ENCODE measurements at places on chromosomes 12 and 14.

- DNase-seq: no peak
These were observed 227.7 kb upstream of the NPAS3 start for GRCh38 chr14:32710731-32711680.

DNA sequence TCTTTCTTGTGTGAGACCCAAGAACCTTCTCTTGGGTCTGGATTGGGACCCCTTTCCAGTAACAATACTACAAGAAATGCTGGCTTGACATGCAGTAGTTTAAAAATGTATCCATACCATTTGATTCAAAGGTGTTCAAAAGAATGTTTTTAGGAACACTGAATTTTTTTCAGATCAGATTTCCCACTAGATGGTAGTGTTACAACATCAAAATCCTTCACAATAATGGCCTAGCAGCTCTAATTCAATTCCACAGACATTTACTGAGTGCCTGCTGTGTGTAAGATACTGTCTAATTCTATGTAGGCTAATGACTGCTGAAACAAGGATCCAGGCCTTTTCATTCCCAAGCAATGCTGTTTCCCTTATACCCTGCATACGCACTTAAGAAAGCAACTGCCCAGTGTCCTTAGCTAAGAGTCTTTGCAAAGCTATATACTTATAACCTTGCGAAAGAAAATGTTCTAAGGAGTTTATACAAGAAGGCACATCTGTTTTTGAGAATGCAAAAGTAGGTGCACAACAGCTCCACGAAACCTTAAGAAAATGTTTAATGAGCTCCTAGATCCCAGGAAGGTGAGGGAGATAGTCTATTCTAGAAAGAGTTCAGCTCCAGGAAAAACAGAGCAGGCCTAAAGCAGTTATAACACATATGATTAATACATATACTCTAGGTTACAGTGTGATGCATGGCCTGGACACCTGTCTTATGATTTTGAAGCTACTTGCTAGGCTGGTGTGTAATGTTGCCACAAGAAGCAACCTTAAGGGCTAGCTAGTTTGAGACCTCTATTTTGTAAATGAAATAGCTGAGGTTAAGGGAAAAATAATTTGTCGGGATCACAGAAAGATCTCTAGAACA lies 50.9 kb upstream of the PKP2 start:
- no peak for DNase-seq

GRCh38 chr14:105664691-105665090 lies 138.3 kb downstream of the TMEM121 start:
- DNase-seq: no peak

GRCh38 chr12:12673296-12673695 lies 22.7 kb downstream of the GPR19 start:
- DNase-seq: no peak

DNA sequence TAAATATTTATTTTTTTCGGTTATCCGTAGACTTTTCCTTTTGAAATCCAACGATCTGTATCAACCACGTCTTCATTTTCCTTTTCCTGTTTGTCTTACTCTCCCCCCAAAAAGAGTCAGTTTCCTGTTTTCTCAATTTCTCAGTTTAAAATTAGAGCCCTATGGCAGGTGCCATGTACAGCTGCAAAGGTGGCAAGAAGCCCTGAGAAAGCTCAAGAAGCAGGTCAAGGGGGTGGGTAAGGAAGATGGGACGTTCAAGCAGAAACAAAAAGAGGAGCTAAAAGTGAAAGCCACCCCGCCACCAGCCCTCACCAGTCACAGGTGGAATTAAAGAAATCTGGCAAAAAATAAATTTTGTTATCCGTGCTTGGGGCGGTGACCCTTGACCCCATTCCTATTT lies 26.7 kb downstream of the SLC35E3 start:
- no peak for DNase-seq

- DNase-seq: no peak
These were observed 24.1 kb downstream of the PTGER2 start for GRCh38 chr14:52338051-52338681.

DNA sequence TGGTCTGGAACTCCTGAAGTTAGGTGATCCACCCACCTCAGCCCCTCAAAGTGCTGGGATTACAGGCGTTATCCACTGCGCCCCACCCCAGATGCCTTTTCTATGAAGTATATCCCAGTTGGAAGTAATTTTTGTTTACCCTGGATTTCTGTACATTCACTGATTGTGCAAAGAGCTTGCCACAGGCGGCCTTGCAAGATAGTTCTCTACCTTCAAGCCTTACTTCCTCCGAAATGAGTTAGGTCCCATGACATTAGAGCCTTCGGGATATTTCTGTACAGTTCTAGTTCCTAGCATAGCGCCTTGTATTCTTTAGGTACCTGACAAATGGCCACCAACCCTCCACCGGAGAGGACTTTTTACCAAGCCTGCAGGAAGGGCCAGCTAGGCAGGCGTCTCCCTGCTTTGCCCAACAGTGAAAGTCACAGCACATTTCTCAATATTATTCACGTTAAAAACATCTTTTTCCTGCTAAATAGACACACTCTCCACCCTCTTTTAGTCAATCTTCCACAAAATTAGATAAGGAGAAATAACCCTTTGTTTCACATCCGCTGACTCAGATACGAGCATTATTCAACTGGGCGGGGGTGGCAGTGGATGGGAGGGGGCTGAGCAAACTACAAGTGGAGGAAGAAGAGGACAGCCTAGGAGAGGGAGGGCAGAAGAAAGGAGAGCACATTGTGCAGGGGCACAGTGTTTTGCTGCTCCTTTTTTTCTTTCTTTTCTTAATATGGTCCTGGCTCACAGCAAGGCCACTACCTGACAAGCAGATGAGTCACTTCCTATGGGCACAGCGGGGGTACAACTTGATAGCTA lies 40.0 kb upstream of the CAPRIN2 start:
- no peak for DNase-seq

GRCh38 chr14:61477712-61478462 lies 156.5 kb downstream of the PRKCH start:
- no peak for DNase-seq

GRCh38 chr12:57821474-57822214 lies 3.1 kb upstream of the AVIL start:
- no peak for DNase-seq

DNA sequence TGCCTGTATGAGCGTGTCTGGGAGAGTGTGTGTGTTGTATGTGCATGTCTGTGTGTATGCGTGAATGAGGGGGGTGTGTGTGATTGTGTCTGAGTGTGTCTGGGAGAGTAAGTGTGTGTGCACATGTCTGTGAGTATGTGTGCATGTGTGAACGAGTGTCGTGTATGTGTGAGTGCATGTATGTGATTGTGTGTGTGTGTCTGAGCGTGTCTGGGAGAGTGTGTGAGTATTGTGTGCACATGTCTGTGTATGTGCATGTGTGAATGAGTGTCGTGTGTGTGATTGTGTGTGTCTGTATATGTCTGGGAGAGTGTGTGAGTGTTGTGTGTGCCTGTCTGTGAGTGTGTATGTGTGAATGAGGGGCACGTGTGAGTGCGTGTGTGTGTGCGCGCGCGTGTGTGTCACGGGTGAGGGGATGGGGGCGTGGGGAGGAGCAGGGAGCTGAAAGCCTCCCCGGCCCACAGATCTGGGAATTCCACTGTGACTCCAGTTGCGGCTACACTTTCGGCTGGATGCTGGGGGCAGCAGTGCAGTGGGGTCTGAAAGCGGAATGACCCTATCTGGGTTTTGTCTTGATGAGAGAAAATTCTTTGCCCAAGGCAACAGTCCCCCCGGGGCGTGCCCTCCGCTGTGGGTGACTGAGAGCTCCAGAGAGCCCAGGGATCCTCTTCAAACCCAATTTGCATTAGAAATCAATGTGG lies 138.1 kb upstream of the MED13L start:
- no peak for DNase-seq

DNA sequence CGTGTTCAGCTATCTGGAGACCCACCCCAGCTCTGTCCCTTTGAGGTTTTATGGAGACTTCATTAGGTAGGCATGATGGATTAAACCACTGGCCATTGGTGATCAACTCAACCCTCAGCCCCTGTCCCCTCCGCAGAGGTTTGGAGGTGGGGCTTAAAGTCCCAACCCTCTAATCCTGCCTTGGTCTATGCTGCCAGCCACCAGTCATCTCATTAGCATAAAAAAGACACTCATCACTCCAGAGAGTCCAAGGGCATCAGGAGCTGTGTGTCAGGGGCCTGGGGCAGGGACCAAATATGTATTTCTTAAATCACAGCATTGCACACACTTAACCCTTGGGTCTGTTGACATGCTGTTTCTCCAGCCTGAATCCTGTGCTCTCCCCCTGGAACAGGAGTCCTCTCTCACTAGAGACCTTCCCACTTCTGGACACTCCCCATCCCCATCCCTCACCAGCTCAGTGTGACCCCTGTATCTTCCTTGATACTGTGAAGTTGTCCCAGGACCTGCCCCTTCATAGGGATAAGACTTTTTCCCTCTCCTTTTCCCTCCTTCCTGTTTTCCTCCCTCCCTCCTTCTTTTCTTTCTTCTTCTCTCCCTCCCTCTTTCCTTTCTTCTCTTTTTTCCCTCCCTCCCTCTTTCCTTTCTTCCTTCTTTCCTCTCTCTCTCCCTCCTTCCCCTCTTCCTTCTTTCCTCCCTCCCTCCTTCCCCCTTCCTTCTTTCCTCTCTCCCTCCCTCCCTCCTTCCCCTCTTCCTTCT lies 54.7 kb upstream of the CLMN start:
- no peak for DNase-seq

- no peak for DNase-seq
These were observed 270.1 kb downstream of the ZFP36L1 start for GRCh38 chr14:68522510-68523325.

- DNase-seq: no peak
These were observed 19.0 kb upstream of the MTHFD1 start for GRCh38 chr14:64369201-64369600.

GRCh38 chr12:11651785-11652184 lies 2.3 kb downstream of the ETV6 start:
- no peak for DNase-seq

GRCh38 chr14:51914310-51914709 lies 53.9 kb downstream of the GNG2 start:
- no peak for DNase-seq

- no peak for DNase-seq
These were observed 54.6 kb upstream of the ARHGAP5 start for GRCh38 chr14:32022525-32022924.

DNA sequence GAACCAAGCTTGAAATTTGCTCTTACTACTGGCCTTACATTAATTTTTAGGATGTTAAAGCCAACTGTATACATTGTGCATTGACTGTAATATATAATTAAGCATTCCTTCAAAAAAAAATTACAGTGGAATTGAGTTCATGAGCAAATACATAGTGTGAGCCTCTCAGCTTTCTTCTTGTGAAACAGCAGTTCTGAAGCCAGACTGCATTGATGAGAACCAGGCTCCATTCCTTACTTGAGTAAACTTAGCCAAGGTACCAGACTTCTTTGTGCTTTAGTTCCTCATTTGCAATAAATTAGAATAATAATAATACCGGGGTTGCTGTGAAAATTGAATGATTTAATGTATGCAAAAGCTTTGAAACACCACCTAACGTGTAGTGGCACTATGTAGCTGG lies 169.5 kb downstream of the ANO4 start:
- no peak for DNase-seq

DNA sequence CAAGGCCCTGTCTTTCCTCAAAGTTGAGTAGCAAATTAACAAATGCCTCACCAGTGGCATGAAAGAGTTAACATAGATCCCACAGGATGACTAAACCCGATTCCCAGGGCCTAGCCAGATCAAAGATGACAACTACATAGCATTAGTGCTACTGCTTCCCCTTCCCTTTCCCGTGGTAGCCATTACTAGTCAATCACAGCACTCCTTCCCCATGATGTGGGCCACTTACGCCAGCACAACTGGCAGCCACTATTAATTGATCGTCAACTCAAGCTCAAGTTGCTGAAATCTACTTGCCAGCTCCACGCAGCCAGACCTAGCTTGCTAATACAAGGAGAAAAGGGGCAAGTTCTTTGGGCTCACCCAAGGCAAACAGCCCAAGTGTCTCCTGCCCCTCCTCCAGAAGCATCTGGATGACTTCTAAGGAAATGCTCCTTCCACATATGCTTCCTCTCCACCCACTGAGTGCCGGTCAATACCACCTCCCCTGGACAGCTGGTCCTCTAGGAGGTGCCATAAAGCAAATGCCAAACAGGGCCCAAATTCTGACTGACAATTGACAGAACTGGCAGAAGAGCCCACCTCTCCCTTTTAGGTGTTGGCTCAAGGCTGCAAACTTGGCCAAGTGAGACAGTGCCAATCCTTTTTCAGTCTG lies 72.6 kb downstream of the NUAK1 start:
- DNase-seq: no peak
